ENCODE measurements at places on chromosomes 6 and 20.

- DNase-seq, result no peak
Observed at GRCh38 chr6:167268683-167269280, 22.3 kb upstream of the UNC93A start.

DNA sequence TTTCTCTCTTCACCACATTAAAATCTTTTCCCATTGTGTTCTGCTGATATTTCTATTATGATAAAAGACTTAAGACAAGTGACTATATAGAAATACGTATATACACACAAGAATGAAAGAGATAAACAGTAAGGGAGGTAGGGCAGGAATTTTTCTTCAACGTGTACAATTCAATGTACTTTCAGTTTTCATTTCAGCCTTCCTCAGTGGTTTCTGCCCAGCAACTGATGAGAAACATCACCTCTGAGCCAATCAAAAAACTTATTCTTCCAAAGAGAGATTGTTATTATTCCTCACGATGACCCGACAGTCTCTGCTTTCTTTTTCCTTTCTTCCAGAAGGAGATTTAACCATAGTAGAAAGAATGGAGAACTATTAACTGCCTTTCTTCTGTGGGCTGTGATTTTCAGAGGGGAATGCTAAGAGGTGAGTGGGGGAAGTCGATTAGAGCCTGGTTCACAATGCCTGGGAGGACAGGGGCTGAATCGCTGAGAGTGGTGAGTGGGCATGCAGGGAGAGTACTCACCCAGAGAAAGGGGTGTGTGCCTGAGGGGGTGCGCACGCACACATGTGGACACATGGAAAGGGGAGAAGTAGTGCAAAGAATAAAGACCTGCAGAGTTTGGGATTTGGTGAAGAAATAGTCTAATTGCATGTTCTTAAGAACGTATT, at the start of gene BTN3A1:
TSS of gene BTN3A1 (plus strand) at position 289 of the 672 bp plus-strand sequence. CDS start 3,289 bp downstream, outside the sequence.
- DNase-seq, result peak; percentile 95

- DNase-seq, result no peak
Observed at GRCh38 chr6:137121401-137121997, 51.9 kb downstream of the IL22RA2 start.

- DNase-seq, result no peak
Observed at GRCh38 chr6:3822747-3823445, 26.3 kb upstream of the FAM50B start.

DNA sequence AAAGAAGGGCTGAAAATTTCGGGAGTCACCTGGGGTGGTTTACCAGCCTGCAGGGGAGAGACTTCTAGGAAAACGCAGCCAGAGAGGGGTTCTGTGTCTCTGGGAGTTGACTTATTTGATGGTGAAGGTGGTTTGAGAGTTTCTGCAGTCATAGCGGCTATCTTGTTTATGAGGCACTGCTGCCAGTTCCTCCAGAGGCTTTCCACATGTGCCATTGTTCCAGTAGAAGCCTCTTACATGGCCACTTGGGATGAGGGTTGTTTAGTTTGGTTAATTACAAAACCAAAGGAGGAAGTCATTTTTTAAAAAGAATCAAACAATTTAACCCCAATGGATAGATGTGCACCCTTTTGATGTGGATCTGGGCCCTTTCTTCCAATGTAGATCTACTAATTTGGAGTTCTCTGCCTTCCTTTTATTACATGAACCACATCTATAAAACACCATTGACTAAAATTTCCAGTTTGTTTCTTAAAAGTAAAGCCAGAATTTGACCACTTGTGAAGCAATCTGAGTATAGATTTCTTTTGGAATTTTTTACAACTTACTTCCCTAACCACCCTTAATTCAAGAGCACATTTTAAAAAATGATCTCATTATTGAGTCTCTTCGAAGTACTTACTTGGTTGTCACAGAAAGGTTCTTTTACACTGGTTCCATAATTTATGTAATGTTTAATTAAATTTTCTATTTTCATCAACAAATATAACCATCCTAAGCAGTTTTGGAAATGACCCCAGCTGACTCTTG, 97.6 kb downstream of the TCP11 start:
- peak; percentile 78 for DNase-seq

DNA sequence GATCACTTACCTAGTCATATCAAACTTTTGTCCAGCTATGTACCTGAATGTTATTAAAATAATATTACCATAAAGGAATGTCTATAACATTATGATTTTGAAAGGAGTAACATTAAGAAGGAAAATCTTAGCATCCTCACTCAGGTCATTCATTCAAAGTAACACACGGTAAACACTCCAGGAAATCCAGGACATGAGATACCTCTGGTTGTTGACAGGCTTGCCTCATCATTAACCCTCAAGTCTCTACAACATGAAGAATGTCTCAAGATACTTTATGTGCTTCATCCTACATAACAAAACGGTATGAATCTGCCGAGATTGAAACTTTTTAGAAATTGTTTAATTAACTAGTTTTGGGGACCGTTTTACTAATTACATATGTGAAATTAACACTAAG, 690 bp upstream of the FILIP1 start:
- DNase-seq, result no peak

GRCh38 chr6:145468534-145468933, 266.8 kb downstream of the EPM2A start:
- DNase-seq, result no peak

DNA sequence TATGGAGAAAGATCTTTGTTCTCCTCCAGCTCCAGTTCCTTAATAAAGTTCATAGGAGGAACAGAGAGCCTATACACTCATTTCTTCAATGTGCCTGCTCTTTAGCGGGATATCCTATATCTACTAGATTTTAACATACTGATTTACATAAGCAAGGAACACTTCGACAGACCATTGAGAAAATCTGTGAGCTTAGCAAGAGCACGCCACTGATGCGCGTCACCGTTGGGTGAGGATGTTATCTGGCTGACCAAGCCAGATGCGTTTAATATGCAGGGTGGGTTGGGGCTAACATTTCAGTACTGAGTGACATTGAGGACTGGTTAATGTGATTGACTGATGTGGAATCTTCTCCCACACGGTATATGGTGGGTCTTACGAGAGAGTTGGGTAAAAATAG, 233.4 kb downstream of the SOX4 start:
- no peak for DNase-seq

DNA sequence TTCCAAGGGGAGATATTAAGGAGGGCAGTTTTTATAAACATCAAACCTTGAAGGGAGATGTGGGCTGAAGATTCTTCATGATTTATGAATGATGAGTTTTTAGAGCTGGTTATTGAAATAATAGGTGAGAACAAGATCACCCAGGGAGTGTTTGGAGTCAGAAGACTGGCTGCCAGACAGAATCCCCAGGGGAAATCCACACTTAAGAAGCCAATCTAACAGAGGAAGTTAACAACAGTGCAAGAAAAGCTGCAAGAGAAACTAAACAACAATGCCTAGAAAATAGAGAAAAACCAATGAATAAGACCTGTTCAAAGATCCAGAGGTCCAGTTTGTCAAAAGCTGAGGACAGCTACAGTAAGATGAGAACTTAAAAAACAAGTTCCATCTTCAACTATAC, 167.9 kb upstream of the MAN1A1 start:
- DNase-seq, result no peak

DNA sequence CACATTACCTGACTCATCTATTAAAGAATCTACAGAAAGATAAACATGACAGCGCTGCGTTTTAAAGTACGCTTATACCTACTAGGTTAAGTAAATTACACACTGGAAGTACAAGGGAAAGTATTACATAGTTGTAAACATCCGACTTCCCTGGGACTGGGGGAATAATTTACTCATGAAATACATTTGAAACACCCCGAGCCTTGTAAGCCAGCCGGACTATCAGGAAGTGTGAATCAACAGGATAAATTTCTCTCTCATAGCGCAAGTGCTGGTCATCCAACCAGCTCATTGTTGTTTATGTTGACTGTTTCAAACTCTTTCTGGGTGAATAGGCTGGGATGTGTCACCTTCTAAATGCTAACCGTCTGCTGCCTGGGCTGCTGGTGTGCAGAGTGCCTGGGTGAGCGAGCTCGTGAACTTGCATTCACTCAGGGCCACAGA, 4.9 kb downstream of the BMP6 start:
- DNase-seq, result no peak

DNA sequence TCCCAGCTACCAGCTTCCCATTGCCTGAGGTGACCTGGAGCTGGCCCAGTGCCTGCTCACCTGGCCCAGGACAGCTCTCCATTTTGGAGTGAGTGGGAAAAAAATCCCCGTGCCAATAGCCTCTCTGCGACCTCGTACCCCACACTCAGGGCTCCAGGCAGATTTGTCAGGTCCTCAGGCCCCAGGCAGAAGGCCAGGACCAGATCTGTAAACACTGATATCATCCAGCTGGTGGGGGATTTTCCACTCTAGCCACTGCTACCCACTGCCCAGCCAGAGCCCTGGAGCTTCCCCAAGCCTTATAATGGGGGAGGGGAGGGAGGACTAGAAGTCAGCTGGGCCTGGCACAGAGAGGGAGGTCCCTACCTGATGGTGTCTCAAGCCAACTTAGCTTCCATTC, 1.3 kb upstream of the PGC start:
- no peak for DNase-seq

- no peak for DNase-seq
Observed at GRCh38 chr6:110693994-110694393, 121.3 kb downstream of the CDK19 start.

- no peak for DNase-seq
Observed at GRCh38 chr6:149716181-149716963, 1.5 kb downstream of the LATS1 start.

Measured in NCI-H2029 treated with DMSO at 0.1 percent for 48 hours (cell line).